ENCODE measurements at places on chromosomes 6 and 20. TPM values are rescaled to one million over a fixed set of nuclear protein-coding genes. Genes with fewer than 3 reads are reported as not detected.
A peak's percentile ranks its signal among the peaks of the same experiment; 100 is the strongest.

DNA sequence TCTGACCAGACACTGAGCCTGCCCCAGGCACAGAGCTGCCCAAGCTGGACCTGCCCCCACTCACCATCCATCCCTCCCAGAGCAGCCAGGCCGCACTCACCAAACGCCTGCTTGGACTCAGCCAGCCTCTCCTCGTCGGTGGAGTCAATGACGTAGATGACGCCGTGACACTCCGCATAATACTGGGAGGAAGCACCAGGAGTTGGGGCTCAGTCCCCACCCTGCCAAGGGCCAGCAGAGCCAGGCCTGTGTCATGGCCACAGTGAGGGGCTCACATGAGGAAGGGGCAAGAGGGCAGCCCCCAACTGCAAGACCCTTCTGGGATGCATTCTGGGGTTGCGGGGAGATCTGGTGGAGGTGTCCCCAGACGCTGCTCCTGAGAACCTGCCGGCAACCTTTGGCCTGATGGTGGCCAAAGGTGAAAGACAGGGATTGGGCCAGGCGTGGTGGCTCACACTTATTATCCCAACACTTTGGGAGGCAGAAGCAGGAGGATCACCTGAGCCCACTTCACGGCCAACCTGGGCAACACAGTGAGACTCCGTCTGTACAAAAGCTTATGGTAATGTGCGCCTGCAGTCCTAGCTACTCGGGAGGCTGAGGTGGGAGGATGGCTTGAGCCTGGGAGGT lies 5.6 kb downstream of the ARFRP1 start:
- H3K36me3 ChIP-seq: peaks cover 28% of the 10 kb centered on the region
- H3K27me3 ChIP-seq: no peaks in the 10 kb centered on the region
- peaks cover 38% of the 10 kb centered on the region for H3K4me1 ChIP-seq
- no peak overlapping the region for H3K27ac ChIP-seq
- no peak overlapping the region for H3K4me3 ChIP-seq

GRCh38 chr6:39777218-39777617 lies 15.0 kb upstream of the DAAM2 start:
- H3K4me1 ChIP-seq: no peaks in the 10 kb centered on the region
- H3K36me3 ChIP-seq: no peaks in the 10 kb centered on the region
- no peak overlapping the region for H3K4me3 ChIP-seq
- H3K27ac ChIP-seq: no peak overlapping the region
- DNase-seq: no peak
- peaks cover 16% of the 10 kb centered on the region for H3K27me3 ChIP-seq

DNA sequence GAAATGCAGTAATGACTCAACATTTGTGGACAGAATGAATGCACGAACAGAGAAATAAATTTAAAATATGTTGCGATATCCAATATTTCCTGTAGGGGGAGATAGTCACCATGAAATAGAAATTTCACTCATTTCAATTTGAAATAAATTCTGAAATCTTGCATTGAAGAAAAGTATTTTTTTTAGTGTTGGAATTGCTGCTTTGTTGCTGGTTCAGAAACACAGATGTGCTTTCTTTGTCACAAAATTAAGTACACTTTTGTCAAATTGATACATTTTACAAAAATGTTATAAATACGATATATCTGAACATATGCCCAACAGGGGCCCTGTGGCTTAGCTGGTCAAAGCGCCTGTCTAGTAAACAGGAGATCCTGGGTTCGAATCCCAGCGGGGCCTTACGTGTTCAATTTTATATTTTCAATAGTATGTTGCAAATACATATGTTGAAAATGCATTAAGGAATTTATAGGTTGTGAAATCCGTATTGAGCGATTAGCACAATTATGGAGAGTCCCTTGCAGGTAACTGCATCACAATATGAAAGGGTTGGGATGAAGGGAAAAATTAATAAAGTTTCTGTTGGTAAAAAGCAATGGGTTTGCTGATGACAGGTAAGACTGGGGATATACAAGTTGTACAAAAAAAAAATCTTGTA lies 85.4 kb upstream of the PRSS16 start:
- H3K4me3 ChIP-seq: peak overlapping the region; percentile 41
- H3K36me3 ChIP-seq: no peaks in the 10 kb centered on the region
- no peak overlapping the region for H3K27ac ChIP-seq
- no peaks in the 10 kb centered on the region for H3K27me3 ChIP-seq
- H3K4me1 ChIP-seq: peaks cover 6% of the 10 kb centered on the region

DNA sequence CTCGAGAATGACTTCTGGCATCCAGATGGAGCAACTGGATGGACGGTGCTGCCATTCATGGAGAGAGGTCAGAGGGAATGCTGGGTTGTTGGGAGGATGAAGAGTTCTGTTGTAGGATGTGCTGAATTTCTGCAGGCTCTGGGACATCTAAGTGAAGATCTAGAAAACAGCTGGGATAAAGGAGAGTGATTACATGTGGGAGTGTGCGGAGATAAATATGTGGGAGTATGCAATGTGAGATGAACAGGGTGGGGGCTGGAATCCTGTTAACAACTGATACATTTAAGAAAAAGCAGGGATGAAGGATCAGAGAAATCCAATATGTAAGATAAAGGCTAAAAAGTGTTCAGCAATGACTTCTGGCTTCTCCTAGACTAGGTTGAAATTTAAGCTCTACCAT lies 43.1 kb downstream of the FAXC start:
- H3K4me3 ChIP-seq: no peak overlapping the region
- no peaks in the 10 kb centered on the region for H3K36me3 ChIP-seq
- no peaks in the 10 kb centered on the region for H3K27me3 ChIP-seq
- no peaks in the 10 kb centered on the region for H3K4me1 ChIP-seq
- no peak for DNase-seq
- H3K27ac ChIP-seq: no peak overlapping the region

DNA sequence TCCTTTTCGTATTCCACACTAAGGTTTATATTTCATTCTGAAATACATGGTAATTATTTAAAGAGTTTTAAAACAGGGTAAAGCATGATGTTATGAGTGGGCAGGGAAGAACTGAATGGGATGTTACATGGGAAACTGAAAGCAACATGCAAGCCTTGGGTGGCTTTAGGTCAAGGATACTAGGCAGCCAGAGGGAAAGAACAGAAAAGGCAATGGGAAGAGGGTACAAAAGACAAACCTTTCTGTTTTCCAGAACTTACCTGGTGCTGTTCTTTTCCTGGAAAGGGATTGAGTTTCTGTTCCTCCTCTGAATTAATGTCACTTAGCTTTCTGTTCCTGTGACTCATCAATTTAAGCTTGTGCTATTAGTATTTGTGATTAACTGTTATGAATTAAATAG lies 71.2 kb upstream of the SMIM8 start:
- H3K4me1 ChIP-seq: no peaks in the 10 kb centered on the region
- no peak overlapping the region for H3K27ac ChIP-seq
- H3K4me3 ChIP-seq: no peak overlapping the region
- DNase-seq: no peak
- no peaks in the 10 kb centered on the region for H3K27me3 ChIP-seq

DNA sequence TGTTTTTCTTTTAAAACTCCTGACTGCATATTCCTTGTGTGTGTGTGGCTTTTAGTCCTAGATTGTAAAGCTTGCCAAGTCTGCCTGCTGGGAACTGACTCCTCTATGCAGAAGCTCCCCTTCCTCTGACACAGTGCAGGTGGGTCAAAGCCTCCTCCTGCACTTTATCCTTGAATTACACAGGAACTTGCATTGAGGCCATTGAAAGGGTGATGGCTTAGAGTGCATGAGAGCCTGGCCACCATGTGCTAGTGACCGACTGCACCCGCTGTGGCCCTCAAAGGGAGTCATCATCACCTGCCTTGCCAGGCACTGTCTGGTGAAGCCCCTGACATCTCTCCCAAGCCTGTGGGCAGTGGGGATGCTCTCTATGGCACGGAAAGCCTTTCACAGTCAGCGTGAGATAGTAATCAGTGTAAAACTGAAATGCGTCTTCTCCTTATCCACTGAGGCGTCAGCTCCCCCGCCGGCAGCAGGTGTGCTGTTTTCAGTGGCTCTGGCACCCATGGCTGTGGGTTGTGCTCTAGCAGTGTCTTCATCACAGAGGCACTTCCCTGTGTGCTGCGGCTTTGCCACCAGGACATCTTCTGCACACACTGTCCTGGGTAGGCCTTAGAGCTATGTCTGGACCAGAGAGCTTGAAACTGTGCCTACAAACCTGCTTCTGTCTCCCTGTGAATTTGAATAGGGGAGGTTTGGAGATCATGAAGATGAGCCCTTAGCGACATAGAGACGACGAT lies 87.9 kb downstream of the THBS2 start:
- no peak overlapping the region for H3K4me3 ChIP-seq
- DNase-seq: no peak
- H3K27ac ChIP-seq: no peak overlapping the region
- H3K36me3 ChIP-seq: no peaks in the 10 kb centered on the region
- peaks cover 11% of the 10 kb centered on the region for H3K4me1 ChIP-seq
- H3K27me3 ChIP-seq: no peaks in the 10 kb centered on the region

GRCh38 chr20:64164123-64164836 lies at the start of gene MYT1:
TSS of gene MYT1 (plus strand) at chr20:64164452. CDS start at chr20:64198862, 34,410 bp downstream.
- no peak within 1 kb of the TSS for H3K27ac ChIP-seq
- no peak within 1 kb of the TSS for H3K4me3 ChIP-seq
- no peak for DNase-seq
- H3K27me3 ChIP-seq: peaks cover 85% of the 10 kb centered on the region
- H3K4me1 ChIP-seq: no peaks in the 10 kb centered on the region

- no peaks in the 10 kb centered on the region for H3K27me3 ChIP-seq
- H3K27ac ChIP-seq: no peak overlapping the region
- no peak overlapping the region for H3K4me3 ChIP-seq
- H3K36me3 ChIP-seq: no peaks in the 10 kb centered on the region
- DNase-seq: no peak
These were observed 10.7 kb upstream of the LZTS3 start for GRCh38 chr20:3183896-3184612.

- no peak for DNase-seq
- no peaks in the 10 kb centered on the region for H3K4me1 ChIP-seq
- H3K4me3 ChIP-seq: no peak overlapping the region
- no peaks in the 10 kb centered on the region for H3K36me3 ChIP-seq
- H3K27ac ChIP-seq: no peak overlapping the region
These were observed 84.0 kb upstream of the SLC22A16 start for GRCh38 chr6:110560239-110561007.

DNA sequence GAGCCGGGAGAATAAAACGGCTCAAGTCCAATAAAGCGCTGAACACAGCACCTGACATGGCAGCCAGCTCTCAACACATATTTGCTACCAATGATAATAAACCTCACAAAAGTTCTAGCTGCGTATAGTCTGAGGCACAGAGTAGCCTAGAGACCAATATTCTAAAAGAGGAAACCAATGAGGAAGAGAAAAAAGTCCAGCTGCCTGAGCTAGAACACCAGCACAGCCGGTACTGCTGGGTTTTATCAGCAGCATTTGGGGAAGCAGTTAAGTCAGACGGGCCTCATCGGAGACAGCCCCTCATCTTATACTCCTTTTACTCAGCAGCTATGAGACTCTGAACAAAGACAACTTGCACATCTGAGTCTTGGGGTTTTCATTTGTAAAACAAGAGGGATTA lies 2.4 kb upstream of the RTF2 start:
- no peak overlapping the region for H3K4me3 ChIP-seq
- no peaks in the 10 kb centered on the region for H3K36me3 ChIP-seq
- H3K27ac ChIP-seq: no peak overlapping the region
- DNase-seq: no peak
- H3K27me3 ChIP-seq: peaks cover 26% of the 10 kb centered on the region

GRCh38 chr20:50292591-50293283 lies 102.1 kb downstream of the CEBPB start:
- no peaks in the 10 kb centered on the region for H3K27me3 ChIP-seq
- peak; percentile 72 for DNase-seq
- H3K4me3 ChIP-seq: no peak overlapping the region
- H3K27ac ChIP-seq: peak overlapping the region; percentile 71
- H3K4me1 ChIP-seq: peaks cover 19% of the 10 kb centered on the region

DNA sequence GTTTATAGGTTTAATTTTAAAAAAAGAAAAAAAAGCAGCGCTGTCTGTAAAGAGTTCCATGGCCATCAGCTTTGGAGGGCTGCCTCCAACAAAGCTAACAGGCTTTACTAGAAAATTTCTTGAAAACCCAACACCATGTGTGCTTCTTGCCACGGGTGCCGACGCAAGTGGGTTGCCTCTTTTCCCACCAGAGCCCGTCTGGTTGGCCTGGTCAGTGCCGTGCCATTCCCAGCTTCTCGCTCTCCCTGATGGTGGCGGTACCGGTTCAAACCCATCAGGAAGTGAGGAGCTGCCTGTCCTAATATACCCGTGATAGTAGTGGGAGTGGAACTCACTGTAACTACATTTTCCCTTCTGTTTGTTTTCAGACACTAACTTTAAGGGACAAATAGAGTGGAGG lies 73.7 kb downstream of the CDH4 start:
- no peaks in the 10 kb centered on the region for H3K4me1 ChIP-seq
- H3K36me3 ChIP-seq: no peaks in the 10 kb centered on the region
- no peak overlapping the region for H3K27ac ChIP-seq
- H3K4me3 ChIP-seq: no peak overlapping the region
- H3K27me3 ChIP-seq: peaks cover 5% of the 10 kb centered on the region
- no peak for DNase-seq

- H3K27ac ChIP-seq: no peak overlapping the region
- no peaks in the 10 kb centered on the region for H3K4me1 ChIP-seq
- H3K36me3 ChIP-seq: no peaks in the 10 kb centered on the region
These were observed 795.1 kb upstream of the HS3ST5 start for GRCh38 chr6:115137910-115138309.

- peak overlapping the region; percentile 70 for H3K27ac ChIP-seq
- peak; percentile 71 for DNase-seq
- H3K36me3 ChIP-seq: no peaks in the 10 kb centered on the region
- H3K4me3 ChIP-seq: no peak overlapping the region
- peaks cover 23% of the 10 kb centered on the region for H3K4me1 ChIP-seq
These were observed 40.6 kb downstream of the SH3BGRL2 start for GRCh38 chr6:79671600-79672266.

- no peaks in the 10 kb centered on the region for H3K36me3 ChIP-seq
- H3K4me3 ChIP-seq: no peak overlapping the region
- H3K27me3 ChIP-seq: no peaks in the 10 kb centered on the region
- no peak for DNase-seq
- H3K27ac ChIP-seq: no peak overlapping the region
- H3K4me1 ChIP-seq: no peaks in the 10 kb centered on the region
These were observed 97.2 kb downstream of the PTPRT start for GRCh38 chr20:43092386-43093088.

DNA sequence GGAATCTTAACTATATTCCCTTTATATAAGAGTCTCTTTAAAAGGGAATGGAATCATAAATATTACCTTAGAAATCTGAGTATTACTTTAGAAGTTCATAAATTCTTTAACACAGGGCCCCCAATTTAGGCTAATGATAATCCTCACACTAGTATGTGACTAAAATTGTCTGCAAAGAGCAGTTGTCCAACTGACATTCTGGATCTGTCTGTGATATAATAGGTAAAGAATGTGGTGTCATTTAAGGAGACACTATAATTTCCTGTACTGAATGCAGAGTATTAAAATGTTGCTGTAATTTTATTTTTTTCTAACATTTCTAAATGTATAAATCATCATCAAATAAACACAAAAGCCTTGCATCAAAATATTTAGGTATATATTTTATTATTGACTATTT lies 128.5 kb upstream of the DST start:
- no peaks in the 10 kb centered on the region for H3K36me3 ChIP-seq
- no peaks in the 10 kb centered on the region for H3K27me3 ChIP-seq
- peaks cover 33% of the 10 kb centered on the region for H3K4me1 ChIP-seq
- no peak for DNase-seq
- H3K4me3 ChIP-seq: no peak overlapping the region

Gene MOCS1
- 6.0 TPM for total RNA-seq

Gene RNF144B
- 4.6 TPM for total RNA-seq

Gene CST4
- 0.98 TPM for total RNA-seq

Gene RIPPLY2
- not detected for total RNA-seq

Gene RFX6
- total RNA-seq: 0.17 TPM

Gene WFDC10B
- not detected for total RNA-seq
